ENCODE measurements at places on chromosomes 7 and 10. TPM values are rescaled to one million over a fixed set of nuclear protein-coding genes. Genes with fewer than 3 reads are reported as not detected.

The NPSR1 gene
- not detected for polyA plus RNA-seq

The SPDYE11 gene
- not detected for polyA plus RNA-seq

The PCBD1 gene
- polyA plus RNA-seq = 95.9 TPM

The GIMAP6 gene
- 0.05 TPM for polyA plus RNA-seq

The UTF1 gene
- not detected for polyA plus RNA-seq

All from SK-N-SH (cell line).